ENCODE measurements at places on chromosomes 16 and 17.

DNA sequence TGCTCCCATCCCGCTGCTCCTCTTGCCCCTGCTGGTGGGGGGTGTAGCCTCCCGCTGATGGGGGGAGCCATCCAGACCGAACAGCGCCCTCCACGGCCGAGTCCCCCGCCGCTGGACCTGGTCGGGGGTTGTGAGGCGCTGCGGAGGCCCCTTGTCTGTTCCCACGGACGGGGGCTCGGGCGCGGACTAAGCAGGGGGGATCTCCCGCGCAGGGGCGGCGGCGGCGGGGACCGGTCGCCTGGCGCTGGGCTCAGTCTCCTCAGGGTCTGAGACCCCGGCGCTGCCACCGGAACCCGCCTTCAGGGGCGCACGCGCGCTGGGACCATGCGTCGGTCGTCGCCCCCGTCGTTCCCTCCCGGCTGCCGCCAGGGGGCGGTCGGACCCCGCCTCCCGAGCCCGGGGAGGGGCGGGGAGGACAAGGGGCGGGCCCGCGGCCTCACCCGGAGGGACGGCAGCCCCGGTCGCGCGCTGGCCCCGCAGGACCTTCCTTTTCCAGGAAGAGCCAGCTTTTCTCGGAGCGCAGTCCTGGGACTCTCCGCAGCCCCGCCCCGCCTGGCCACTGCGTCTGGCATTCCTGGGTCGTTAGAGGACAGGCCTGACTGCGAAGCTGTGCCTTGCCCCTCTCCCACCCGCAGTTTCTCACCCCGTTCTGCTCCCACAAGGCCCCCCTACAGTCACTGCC, 6.3 kb upstream of the IL32 start:
- DNase-seq, result peak; percentile 99

DNA sequence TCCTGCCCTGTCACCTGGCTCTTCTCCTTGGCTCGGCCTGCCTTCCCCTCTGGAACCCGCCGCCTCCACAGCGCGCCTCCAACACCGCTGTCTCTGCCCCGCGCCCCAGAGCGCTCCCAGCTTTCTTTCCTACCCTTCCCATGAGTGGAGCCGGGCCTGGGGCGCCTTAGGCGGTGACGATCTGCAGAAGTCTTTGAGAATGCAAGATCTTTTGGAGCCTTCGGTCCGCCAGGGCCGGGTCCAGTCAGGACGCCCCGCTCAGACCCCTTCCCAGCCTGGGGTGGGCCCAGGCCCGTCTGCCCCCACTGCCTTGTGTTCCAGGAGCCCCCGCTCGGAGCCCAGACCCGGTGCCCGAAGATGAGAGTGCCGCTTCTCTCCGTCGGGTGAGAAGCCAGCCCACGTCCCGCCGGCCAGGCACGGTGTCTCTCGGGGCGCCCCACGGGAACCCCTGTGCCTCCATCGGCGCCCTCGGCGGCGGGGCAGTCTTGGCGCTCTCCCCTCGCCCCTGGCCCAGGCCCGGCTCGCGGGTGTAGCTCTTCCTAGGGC, 40.0 kb downstream of the MRM1 start:
- no peak for DNase-seq

- DNase-seq, result peak; percentile 89
Observed at GRCh38 chr17:80252871-80253270, 7.8 kb upstream of the RNF213 start.

DNA sequence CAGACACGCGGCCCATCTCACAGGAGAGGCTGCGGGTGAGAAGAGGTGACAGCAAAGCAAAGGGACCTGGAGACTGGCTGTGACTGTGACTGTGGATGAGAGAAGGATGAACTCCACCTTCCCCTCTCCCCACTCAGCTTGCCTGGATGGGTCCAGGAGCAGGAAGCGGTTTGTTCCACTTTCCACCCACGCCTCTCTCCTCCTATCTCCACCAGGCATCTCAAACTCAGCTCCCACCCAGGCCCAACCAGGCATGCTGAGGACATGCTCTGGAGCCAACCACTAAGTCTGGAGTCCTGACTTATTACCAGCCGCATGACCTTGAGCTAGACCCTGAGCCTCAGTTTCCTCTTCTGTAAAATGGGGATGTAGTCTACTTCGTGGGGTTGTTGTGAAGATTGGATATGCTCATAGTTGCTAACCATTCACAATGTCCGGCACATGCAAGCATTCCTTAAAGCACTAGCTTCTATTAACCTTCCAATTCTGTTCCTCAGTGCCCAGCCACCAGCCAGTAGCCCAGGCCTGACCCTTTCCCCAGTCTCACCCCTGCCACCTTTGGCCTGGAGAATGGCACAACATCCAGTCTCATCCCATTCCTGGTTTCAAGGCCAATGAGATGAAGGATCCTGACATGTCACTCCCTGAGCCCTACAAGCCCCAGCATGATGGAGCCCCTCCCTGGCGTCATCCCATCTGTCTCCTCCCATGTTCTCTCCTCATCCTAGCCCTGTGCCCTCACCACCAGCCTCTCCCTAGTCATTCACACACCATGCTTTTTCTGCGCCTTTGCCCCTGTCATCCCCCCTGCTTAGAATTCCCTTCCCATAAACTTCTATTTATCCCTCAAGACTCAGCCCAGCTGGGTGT, 2.3 kb downstream of the GAS2L2 start:
- DNase-seq, result peak; percentile 34

DNA sequence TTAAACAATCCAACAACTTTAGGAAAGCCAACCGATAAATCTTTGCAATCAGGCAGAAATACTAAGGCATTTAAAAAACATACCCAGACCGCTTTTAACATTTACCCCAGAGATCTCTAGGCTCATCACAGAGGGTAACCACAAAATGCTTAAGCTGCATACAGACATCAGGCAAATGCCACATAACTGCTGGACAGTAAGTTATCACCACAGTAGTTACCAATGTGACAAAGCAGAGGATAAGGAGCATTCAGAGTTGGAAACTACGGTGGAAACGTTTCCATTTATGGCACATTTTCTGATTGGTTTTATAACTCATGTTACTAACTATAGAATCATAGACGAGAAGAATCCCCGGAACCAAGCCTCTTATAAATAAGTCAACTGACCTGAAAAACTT, 77.5 kb downstream of the KANSL1 start:
- DNase-seq, result no peak

DNA sequence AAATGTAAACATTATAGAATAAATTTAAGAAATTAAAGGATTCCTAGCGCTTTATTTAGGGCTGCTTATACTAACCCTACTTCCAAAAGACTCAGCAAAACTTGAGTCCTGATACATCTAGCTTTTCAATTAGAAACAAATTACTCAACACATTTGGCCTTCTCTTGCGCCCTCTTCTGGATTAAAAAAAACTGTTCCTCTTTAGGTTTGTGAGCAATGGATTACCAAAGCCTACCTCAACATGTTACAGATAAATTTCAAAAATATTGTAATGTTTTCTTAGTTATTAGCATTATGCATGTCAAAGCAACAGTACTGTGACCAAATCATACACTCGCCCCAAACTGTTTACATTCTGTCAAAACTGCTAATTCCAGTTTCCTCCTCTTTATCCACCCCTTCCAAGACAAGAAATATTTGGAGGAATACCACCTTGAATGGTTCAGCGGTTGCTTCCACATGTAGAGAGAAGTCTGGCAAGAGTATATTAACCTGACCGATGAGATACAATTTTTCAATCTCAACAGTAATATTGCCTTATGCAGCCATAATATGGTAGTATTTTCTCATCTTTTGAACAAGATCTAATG, 2.7 kb downstream of the NUFIP2 start:
- DNase-seq, result peak; percentile 50

GRCh38 chr16:67674851-67675578, 8.4 kb downstream of the C16orf86 start:
- no peak for DNase-seq

GRCh38 chr16:88871349-88871702, 4.9 kb upstream of the PABPN1L start:
- DNase-seq, result no peak

DNA sequence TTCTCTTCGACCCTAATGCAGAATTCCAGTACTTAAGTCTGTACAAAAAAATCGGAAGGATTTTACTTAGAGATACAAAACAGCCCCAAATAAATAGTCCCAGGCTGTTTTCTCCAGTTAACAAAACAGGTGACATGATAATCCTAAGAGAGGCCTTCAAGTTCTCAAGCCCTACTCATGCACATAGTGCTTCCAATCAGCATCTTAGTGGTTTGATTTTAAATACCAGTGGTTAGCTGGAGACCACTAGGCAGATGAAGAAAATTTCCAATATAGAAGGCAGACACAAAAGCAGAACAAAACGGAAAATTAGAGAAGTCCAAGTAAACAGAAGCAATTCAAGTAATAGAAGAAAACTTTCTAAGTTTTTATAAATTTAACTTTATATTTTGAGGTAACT, 5.2 kb upstream of the OR4D2 start:
- DNase-seq, result no peak

- DNase-seq, result peak; percentile 86
Observed at GRCh38 chr16:84062734-84063640, 20.4 kb upstream of the SLC38A8 start.

- no peak for DNase-seq
Observed at GRCh38 chr17:44272321-44272951, 4.5 kb upstream of the SLC4A1 start.

- DNase-seq, result no peak
Observed at GRCh38 chr17:10121971-10122707, 76.3 kb downstream of the GAS7 start.

- DNase-seq, result peak; percentile 84
Observed at GRCh38 chr17:67469208-67469980, 92.3 kb downstream of the PITPNC1 start.

- no peak for DNase-seq
Observed at GRCh38 chr17:57482657-57483056, 226.3 kb downstream of the MSI2 start.

GRCh38 chr16:51939378-51939871, 607.5 kb downstream of the TOX3 start:
- peak; percentile 68 for DNase-seq

- DNase-seq, result no peak
Observed at GRCh38 chr16:83118365-83118764, 491.6 kb downstream of the CDH13 start.

DNA sequence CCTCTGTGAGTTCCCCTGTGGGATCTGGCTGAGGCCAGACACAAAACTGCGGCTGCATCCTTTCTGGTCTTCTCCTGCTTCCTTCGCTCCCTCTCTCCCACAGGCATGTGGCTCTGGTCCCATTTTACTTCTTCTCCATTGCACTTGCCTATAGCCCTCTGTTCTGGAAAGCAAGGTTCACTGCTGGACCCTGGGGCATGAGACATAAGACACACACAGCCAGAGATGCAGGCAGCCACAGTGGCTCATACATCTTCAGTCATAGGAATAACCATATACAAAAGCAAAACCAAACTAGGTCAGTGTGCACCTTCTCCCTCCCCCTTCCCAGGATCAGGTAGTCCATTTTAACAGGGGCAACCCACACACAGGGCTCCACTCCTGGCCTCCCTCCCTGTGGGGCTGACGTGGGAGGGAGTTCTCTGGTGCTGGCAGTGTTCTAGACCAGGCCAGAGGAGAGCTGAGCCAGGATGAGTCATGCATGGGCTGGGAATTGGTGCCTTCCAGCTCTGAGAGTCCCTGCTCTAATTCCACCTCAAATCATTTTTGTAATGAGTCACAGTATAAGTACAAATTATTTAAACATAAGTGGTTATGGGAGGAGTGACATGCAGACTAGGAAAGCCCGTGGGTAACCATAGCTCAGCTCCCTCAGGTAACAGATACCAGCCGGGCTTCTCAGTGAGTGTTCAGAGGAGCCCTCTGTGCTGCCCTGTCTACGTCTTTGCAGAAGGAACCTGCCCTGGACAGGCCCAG, 58.0 kb downstream of the ASIC2 start:
- peak; percentile 24 for DNase-seq

DNA sequence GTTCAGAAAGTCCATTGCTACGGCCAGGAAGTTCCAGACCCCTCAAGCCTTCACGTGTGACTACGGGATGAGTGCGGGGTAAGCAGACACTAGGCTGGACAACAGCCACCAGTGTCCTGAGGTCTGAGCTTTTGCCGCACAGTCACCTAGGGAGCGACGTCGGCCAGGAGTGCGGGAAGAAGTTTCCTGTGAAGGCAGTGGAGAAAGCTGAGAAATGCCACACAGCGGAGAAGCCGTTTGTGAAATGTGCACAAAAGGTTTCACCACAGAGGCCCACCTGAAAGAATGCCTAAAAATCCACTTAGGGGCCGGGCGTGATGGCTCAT, 47.4 kb downstream of the SHCBP1 start:
- DNase-seq, result no peak

- no peak for DNase-seq
Observed at GRCh38 chr16:88050952-88051660, 99.9 kb downstream of the BANP start.

DNA sequence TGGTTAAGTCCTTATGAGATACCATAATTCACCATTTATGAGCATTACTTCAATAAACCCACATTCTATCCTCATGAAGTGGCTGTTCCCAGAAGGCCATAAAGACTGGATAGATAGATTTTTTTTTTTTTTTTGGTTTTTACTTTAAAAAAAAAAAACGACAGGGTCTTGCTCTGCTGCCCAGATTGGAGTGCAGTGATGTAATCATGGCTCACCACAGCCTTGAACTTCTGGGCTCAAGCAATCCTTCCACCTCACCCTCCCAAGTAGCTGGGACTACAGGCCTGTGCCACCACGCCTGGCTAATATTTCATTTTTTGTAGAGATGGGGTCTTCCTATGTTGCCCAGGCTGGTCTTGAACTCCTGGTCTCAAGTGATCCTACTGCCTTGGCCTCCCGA, 102.3 kb downstream of the XYLT1 start:
- DNase-seq, result no peak
